ENCODE measurements at places on chromosomes 7 and 10.
A peak's percentile ranks its signal among the peaks of the same experiment; 100 is the strongest.

DNA sequence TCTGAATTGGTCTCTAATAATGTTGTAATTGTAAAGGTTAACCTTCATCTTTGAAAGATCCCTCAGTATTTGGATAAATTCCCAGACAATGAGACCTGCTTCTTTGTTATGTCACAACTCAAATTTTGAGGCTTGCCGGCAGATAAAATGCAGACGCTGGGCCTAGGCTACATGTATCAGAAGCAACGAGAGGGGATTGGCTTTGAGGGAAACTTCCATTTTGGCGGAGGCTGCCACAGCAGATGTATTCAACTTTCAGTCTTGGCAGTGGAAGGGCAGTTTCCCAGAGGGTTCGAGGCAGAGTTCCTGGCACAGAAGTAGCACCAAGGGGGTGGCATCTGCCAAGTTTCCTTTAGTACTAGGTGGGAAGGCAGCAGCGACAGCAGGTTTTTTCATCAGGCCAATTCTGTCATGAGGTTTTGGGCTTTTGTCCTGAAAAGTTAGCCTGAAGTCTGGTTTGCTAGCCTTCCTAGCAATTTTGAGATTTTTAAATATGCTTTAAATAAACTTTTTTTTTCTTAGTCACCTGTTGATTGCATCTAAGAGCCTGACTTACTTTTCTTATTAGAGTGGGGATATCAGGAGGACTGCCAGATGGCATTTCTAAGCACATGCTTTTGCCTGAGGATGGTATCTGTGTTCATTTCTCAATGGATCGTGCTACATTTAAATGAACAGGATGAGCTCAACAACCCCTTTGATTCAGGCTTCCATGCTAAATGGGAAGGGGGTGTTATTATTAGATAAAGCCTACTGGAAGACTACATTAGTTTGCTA lies 89.5 kb upstream of the FAM3C start:
- DNase-seq = no peak

DNA sequence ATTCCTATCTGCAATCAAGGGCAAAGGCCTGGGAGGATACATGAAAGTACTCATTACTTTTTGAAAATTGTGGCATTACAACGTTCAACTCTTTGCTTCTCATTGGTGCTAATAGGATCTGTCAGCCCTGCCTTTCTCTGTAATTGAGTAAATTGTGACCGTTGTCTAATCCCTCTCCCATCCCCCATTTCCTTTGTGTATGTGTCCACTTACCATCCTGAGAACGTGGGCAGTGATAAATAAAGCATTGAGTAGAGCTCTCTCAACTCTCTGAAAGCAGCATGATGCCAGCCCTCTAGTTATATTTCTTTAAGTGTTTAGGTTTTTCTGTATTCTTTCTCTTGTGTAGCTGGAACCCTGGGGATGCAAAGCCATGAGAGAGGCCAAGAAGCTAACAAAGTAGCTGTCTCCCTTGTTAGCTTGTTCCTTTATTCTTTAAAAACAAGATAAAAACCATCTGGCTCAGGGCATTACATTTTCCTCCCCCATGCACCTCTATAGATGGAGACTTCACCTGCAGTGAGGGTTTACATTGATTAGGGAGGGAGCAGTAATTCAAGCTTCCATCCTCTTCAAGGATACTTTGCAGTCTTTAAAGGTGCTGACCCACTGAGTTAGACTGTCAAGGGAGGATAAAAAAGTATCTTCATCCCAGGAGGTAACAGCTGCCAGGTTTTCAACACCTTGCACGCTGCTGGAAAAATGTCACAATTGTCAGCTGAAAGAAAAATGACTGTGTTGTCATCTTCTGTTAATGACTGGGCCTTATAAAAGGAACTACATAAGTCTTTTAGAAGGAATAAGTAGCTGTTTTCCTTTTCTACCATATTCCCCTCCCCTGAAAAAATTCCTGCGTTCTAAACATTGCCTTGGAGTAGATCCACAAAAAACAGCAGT lies 112.3 kb downstream of the BTRC start:
- no peak for DNase-seq

GRCh38 chr10:47442351-47442750 lies 41.6 kb downstream of the ANXA8 start:
- no peak for DNase-seq

GRCh38 chr7:16989811-16990413 lies 108.1 kb upstream of the AGR3 start:
- DNase-seq = no peak

GRCh38 chr7:138746073-138746472 lies 44.9 kb upstream of the SVOPL start:
- no peak for DNase-seq

- DNase-seq = no peak
These were observed 73.0 kb downstream of the CTBP2 start for GRCh38 chr10:125087191-125087896.

DNA sequence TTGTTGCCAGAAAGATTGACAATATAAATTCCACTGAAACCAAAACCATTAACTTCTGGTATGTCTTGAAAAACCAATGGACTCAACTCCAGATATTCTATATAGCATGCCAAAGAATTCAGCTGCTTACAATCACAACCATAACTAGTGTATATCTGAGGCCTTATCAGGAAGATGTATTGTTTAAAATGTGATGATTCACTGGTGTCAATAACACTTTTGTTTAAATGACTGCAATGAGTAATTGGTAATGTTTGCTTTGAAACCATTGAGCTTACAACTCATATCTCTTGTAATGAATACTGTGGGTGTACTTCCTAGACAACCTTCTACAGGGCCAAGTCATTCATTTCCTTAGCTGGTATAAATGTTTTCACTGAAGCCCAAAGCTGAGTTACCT lies 727.9 kb upstream of the KCND2 start:
- no peak for DNase-seq

- DNase-seq = no peak
These were observed 16.8 kb upstream of the MSMB start for GRCh38 chr10:46062723-46063428.

DNA sequence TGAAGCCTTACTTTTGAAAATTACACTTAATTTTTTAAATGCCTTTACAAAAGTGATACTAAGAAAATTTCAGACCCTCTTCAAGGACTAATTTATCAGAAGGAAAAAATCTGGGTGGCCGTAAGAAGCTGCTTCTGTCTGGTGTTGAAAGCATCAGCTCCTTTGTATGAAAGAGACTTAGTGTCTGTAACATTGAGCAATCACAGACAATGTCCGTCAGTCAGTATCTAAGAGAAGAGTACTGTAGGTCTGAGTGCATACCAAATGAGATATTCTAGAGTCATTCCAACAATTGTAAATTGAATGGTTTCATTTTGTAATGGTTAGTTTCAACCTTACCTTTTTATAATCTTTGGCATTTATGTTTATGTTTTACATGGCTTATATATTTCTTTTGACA lies 11.1 kb upstream of the MDFIC start:
- DNase-seq = no peak

DNA sequence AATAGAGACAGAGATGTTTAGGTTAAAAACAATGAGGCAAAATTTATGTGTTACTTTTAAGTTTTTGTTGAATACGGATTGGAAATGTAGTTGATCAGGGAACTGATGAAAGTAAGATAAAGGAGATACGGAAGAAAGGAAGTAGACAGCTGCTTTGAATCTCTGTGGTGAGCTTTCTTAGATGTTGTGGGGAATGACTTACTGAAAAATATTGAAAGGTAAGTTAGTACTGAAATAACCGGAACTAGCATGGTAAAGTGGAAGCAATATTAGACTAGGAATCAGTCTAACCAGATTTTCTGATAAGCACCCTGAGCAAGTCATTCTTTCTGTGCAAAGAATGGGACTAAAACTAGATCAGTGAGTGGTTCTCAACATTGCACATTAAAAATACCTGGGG lies 34.8 kb downstream of the LUC7L2 start:
- no peak for DNase-seq

- no peak for DNase-seq
These were observed 277.7 kb upstream of the ZNF32 start for GRCh38 chr10:43926371-43926770.

DNA sequence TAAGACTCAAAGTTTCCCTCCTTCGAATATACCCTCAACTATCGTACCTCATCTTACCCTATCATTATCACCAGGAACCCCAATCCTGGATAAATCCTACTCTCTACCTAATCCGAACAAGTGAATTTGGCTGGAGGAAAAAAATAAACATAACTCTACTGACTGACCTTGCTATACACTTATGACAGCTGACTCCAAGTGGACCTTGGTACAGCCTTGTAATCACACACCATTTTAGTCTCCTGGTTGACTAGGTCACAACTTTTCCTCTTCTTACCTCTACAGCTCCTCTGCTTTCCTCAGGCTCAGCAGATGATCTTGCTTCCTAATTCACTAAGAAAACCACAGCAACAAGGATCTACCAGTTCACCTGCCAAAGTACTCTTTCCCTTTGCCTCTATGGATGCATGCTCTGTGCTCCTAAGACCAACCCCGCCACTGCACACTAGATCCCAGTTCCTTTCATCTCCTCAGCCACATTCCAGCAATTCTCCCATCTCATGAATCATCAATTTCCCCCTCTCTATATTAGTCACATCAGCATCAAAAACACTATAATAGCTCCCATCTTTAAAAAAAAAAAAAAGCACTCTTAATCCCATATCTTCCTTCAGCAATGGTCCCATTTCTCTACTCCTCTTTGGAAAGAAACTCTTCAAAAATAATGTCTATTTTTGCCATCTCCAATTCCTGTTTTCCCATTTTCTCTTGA lies 35.5 kb downstream of the COA1 start:
- DNase-seq = peak; percentile 47

DNA sequence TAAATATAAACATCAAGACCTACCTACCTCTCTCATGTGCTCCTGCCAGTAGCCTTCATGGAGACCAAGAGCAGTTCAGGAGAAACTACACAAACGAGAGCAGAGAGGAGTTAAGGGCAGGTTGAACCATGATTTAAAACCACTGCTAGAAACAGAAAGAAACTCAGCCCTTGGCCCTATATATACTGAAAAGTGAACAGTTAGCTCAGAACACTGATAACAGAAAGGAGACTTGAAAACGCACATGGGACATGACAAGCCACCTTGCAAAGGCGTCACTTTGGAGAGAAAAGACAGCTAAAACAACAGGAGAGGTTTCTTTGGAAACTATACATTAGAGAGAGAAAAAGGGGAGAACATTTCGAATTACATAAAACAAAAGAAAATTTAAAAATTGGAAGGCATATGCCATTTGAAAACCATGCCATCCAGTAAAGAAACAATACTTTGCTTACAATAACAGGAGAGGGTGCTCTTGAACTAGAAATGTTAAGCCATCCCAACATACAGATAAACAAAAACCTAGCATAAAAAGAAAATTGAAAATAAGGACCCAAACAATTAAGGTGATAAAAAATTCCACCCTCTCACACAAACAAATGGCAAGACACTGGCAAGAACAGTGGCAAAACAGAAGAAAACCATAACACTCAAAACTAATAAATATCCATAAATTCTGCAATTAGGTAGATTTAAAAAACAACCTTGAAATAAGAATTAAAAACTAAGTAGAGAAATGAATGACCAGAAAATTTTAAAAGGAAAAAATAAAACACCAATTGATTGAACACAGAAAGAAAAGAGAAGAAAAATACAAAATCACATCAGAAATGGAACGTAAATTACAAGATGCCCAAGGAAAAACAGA lies 232.7 kb downstream of the IMMP2L start:
- DNase-seq = no peak

DNA sequence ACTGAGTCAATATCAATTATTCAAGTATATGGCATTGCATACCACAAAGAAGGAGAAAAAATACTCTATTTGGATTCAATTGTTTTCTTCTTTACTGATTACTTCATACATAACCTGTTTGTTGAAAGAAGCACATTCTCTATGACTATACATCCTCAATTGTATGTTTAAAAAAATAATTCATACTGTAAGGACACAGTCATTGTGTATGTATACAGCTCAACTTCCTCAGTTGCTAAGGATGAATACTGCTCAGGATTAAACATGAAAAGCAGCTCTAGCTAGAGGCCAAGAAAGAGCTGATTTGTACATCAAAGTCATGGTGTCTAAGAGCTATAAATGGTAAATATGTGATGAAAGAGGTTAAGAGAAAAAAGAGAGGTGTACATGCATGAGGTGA lies 15.8 kb upstream of the BPGM start:
- DNase-seq = no peak

DNA sequence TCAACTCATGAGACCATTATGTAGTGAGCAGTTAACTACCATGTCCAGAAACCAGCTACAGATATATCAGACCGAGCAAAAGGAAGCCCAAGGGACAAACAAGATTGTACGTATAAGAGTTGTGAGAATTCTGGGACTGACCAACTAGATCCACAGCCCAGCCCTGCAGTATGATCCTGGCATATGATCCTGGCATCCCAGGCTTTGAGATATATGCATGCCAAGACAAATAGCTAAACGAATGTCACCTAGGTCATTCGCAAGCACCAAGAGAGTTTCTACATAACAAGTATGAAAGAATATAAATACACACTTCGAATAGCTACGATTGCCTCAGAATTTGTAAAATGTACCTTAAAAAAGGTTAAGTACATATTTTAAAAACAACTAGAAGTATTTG lies 56.4 kb upstream of the PMPCB start:
- no peak for DNase-seq

DNA sequence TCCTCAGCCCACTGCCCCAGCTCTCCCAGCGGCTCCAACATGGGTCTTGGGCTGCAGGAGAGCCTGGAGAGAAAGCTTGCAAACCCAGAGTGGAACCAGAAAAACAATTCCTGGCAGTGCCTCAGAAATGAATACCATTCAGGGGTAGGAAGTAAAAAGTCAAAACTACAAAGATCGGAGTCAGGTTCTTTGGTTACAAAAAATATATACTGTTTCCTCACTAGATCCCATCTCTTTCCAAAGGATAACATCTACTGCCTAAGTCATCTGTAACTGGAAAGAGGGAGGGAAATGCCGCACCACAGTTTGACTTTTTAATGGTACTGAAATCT lies 14.9 kb downstream of the CREB3L2 start:
- no peak for DNase-seq

GRCh38 chr7:150428671-150429451 lies 21.6 kb upstream of the GIMAP8 start:
- DNase-seq = peak; percentile 73

DNA sequence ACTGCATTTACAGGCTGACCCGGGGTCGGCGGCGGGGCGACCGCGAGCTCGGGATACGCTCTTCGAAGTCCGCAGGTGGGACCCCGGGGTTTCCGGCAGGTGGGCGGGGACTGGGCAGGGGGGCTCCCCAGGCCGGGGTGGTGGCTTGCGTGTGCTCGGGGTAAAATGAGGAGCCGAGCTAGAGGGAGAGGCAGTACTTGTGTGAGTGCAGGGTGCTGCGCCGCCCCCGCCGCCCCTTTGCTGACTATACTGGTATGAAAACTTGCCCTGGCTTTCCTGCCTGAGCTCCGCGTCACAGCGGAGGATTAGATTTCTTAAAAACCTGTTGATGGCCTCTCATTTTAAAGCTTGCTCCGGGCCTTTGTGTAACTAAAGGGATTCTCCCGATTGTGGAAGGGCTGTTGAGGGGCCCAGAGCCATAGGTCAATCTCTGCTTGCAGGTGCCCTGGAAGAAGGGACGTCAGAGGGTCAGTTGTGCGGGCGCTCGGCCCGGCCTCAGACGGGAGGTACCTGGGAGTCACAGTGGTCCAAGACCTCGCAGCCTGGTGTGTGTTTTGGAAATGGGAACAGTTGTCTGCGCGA lies 488 bp downstream of the ARMC10 start:
- DNase-seq = no peak

GRCh38 chr7:1200045-1200444 lies 32.6 kb upstream of the UNCX start:
- no peak for DNase-seq
